ENCODE measurements at places on chromosomes 1 and 21.
A peak's percentile ranks its signal among the peaks of the same experiment; 100 is the strongest.

- no peak for DNase-seq
Measured at GRCh38 chr1:76929136-76929535, 61.9 kb downstream of the ST6GALNAC5 start.

DNA sequence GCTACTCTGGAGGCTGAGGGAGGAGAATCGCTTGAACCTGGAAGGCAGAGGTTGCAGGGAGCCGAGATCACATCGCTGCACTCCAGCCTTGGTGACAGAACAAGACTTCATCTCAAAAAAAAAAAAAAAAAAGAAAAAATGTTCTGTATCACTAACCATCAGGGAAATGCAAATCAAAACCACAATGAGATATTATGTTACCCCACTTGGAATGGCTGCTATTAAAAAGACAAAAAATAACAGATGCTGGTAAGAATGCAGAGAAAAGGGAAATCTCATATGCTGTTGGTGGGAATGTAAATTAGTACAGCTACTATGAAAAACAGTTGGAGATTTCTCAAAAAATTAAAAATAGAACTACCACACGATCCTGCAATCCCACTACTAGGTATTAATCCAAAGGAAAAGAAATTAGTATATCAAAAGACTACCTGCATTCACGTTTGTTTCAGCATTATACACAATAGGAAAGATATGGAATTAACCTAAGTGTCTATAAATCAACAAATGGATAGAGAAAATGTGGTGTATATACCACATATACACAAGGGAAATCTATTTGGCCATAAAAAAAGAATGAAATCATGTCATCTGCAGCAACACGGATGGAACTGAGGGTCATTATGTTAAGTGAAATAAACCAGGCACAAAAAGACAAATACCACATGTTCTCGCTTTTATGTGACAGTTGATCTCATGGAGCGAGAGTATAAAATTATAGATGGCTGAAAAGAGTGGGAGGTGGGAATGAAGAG lies 62.6 kb downstream of the ABL2 start:
- DNase-seq, result no peak

DNA sequence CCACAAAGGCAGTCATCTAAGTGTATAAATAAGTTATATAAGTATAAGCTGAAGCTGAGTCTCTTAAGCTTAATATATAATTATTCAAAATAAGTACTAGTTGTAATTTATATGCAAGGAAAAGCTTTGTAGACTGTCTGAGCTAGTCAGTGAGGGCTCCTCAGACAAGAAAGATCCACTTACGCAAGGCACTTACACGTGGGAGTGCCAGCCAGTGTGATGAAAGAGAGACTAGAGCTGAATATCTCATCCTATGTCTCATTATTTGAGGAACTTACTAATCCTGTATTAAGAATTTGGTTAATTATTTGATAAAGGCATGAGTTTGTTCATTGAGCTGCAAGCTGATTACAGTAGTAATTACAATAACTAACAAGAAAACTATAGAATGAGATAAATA lies 146.9 kb downstream of the PDE4B start:
- no peak for DNase-seq

- DNase-seq, result no peak
Measured at GRCh38 chr1:24897263-24898151, 32.6 kb downstream of the RUNX3 start.

GRCh38 chr1:228936881-228937280 lies 201.6 kb downstream of the RHOU start:
- DNase-seq, result no peak

GRCh38 chr1:25500694-25501093 lies 42.7 kb upstream of the LDLRAP1 start:
- no peak for DNase-seq

DNA sequence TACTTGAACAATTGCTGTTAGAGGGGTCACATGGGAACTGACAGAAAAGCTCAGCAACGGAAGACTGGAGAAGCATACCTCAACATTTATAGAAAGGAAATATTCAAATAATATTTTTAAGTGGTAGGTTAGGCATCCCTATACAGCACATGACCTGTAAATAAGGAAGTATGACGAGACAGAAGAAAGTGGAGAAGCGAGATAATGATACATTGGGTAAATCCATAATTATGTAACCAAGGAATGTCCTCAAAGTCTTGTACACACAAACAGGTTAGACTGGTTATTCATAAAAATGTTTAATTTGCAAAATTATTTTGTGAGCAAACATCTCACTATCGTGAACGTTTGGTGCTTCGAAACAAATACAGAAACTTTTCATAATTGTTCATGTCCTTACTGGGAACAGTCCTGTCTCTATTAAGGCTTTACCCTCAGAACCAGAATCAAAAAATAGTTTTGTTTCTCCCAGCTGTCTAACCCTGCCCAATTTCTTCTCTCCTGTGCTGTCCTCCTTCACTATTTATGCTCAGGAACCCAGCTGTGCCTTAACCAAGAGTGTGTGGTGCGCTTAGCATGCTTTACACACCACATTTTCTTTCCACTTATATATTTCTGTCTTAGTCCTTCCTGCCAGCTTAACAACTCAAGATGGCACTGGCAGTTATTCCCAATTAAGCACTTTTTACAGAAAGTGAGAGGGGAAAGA lies 10.2 kb downstream of the KMO start:
- no peak for DNase-seq

DNA sequence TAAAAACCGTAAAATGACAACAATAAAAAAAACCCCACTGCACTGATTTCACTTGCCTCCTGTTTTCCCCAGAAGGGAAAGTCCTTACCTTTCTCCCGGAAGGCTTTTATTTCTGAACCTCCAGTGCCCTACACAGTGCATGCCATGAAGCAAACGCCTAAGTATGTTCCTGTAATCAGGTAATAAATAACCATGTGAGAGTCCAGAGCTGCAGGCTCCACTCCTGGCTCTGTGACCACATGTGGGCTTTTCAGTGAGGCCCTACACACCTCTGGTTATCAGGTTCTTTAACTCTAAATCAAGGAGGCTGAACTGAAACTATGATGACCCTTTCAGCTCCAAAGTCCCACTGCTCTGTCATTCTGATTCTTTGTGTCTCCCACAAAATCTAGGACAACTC lies 20.8 kb upstream of the NR5A2 start:
- DNase-seq, result no peak

DNA sequence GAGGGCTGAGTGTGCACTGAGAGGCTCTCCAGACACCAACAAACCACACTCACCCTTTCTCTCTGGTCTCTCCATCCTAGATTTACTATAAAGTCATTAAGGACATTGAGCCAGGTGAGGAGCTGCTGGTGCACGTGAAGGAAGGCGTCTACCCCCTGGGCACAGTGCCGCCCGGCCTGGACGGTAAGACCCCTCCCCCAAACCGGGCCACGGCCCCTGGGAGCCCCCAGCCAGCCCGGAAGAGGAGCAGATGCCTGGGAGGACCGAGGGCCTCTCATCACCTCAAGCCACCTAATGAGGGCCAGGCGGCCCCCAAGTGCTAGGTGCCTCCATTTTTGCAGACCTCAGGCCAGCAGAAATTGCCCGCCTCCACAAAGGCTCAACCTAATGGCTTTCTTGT lies 58.1 kb upstream of the ARHGEF16 start:
- no peak for DNase-seq

- no peak for DNase-seq
Measured at GRCh38 chr1:223320959-223321358, 43.0 kb downstream of the SUSD4 start.

GRCh38 chr1:183476081-183476480 lies 3.8 kb downstream of the SMG7 start:
- no peak for DNase-seq

GRCh38 chr1:89487972-89488371 lies 36.7 kb upstream of the LRRC8B start:
- DNase-seq, result no peak

- peak; percentile 19 for DNase-seq
Measured at GRCh38 chr1:91997607-91998195, 32.1 kb upstream of the EPHX4 start.

- DNase-seq, result no peak
Measured at GRCh38 chr1:44643721-44644334, 30.5 kb downstream of the TMEM53 start.

- no peak for DNase-seq
Measured at GRCh38 chr1:40884055-40884795, 22.1 kb upstream of the CITED4 start.

DNA sequence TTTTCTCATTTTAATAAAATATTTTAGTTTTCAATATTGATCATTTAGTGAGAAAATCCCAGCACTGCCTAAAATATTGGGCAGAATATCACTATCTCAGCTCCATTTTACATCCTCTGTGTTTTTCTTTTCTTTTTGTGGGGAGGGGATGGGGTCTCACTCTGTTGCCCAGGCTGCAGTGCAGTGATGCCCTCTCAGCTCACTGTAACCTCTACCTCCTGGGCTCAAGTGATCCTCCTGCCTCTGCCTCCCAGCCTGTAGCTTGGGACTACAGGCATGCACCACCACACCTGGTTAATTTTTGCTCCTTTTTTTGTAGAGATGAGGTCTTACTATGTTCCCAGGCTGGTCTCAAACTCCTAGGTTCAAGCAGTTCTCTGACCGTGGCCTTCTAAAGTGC lies 76.1 kb downstream of the SLC25A24 start:
- DNase-seq, result no peak

DNA sequence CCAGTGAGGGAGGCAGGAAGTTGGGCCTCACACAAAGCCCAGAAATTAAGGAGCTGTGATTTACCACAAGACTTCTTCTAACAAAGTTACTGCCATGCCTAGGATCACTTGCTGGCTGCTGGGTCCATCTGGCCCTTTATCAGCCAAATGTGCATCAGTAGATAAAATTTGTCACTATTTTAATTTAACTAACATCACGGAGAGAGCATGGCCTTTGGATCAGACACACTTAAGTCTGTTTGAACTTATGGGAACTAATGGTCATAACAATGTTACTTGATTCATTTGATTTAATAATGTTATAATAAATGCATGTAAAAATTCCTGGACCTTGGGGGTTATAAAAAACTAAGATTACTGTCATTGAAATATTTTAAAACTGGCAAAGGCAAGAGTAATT lies 67.2 kb upstream of the CCDC190 start:
- no peak for DNase-seq

DNA sequence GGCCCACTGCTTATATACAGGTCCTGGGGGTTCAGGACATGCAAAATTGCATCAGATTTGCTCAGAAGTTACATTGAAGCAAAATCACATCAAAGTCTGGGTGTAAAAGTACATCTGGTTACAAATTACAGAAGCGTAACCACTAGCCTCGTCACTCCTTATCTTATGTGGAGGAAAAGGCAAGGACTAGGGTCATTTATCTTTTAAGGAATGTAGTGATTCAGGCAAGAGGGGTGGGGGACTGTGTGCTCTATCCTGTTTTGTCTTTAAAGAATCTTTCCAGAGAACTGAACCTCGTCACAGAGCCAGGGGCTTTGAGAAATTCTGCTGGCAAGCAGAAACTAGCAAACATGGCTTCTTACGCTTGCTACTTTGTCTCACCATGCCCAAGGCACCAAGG lies 61.1 kb upstream of the RAB4A start:
- no peak for DNase-seq

DNA sequence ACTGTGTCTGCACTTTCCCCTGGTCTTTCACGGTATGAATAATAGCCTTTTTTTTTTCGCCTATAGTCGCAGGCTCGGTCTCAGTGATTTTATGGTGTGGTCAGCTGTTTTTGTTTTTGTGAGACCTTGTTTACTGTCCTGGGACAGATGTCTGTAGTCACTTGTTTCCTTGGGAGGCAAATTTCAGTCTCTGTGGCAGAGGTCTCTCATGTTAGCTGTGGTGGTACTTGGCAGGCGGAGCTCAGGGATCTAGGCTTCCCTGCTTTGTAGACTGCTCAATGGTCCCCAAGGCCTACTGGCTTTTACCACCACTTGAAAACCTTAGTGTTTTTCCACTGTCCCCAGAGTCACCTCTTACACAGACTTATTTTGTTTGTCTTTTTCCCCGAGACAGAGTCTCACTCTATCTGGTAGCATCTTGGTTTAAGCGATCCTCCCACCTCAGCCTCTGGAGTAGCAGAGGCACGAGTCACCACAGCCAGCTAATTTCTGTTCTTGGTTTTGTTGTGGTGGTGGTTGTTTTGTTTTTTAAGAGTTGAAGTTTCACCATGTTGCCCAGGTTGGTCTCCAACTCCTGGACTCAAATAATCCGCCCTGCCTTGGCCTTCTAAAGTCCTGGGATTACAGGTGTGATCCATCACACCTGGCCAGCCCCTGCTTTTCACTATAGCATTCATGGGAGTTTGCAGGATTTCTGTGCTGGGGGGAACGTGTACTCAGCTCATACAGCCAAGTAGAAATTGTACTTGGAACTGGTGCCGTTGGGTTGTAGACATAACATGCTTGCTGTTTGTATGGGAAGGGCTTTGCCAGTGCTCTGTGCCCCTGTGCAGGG lies 10.3 kb downstream of the RNU1-2 start:
- DNase-seq, result no peak

GRCh38 chr1:164673584-164674214 lies 114.7 kb downstream of the PBX1 start:
- DNase-seq, result no peak

GRCh38 chr1:244896550-244896949 lies 32.2 kb upstream of the HNRNPU start:
- no peak for DNase-seq

DNA sequence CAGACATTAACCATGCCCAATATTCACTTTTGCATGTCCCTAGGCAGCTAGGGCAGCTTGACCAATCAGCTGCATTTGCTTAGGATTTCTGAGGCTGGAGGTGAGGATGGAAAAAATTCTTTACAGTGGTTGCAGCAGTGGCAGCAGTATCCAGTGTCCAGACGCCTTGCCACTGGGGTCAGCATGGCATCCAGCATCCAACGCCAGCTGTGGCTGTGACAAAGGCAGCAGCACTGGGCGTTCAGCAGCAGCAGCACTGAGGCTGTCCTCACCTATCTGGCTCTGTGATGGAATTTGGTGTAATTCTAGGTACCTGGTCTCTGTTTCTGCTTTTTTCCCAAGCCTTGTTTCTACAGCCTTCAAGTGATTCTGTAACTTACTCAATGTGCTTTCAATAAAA lies 15.5 kb downstream of the RHBDL2 start:
- no peak for DNase-seq

Measured in activated CD4-positive, alpha-beta T cell treated with anti-CD3 and anti-CD28 coated beads for 4 hours (primary cell).